Caco-2 (cell line): ENCODE measurements at places on chromosomes 1 and 21.

GRCh38 chr1:60118085-60118484 is 44.5 kb upstream of the C1orf87 start:
- DNase-seq = no peak

DNA sequence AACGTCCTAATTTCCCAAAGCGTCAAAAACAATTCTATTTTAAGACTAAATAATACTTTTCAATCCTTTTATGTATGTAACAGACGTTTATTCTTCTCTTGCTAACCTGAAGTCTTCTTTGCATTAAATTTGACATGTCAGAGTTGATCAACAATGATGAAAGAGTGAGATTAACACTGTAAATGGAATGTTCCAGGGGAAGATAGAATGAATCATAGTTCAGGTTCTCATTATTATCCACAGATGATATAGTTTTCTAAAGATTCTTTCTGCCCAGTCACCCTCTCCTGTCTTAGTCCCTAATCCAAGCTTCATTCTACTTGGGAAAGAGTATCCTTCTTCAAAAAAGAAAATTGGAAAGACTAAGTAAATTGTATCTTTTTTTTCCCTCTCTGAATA is 38.9 kb downstream of the SDCCAG8 start:
- no peak for DNase-seq

- no peak for DNase-seq
Measured at GRCh38 chr1:228863776-228864175, 128.5 kb downstream of the RHOU start.

- no peak for DNase-seq
Measured at GRCh38 chr21:46543306-46543705, 61.6 kb downstream of the S100B start.

- DNase-seq = no peak
Measured at GRCh38 chr1:10814976-10815857, 18.8 kb upstream of the CASZ1 start.
